ENCODE measurements at places on chromosomes 13 and 19. TPM values are rescaled to one million over a fixed set of nuclear protein-coding genes. Genes with fewer than 3 reads are reported as not detected.

DNA sequence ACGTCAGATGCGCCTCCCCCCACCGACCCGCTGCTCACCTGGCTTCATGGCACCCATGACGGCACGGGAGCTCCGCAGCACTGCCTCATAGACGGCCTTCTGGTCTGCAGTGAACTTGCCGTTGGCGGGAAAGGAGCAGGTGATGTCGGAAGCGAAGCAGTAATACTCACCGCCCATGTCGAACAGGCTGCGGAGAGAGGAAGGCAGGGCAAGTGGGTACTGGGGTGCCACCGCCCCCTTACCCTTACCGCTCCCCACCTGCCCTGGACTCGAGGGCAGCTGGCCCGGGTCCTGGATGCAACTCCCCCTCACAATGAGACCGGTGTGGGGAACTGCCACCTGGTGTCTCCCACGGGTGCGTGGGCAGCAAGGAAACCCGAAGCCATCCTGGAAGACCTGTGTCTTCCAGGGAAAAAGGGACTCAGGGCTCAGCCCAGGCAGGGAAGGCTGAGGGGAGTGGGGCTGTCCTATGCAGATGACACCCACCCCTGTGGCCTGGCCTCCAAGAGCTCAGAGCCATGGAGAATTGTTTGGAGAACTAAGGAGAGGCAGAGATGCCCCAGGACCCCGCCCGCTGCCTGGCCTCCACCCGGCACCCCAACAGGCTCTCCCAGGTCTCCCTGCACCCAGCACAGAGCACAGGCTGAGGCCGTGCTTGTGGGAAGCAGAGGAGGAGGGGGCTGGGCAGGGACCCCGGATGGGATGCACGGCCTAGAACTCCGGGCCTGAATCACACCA lies 28.3 kb downstream of the CEBPG start:
- no peak overlapping the region for H3K27ac ChIP-seq
- H3K4me1 ChIP-seq: peaks cover 21% of the 10 kb centered on the region
- DNase-seq: peak; percentile 57
- H3K36me3 ChIP-seq: no peaks in the 10 kb centered on the region
- no peak overlapping the region for H3K4me3 ChIP-seq

DNA sequence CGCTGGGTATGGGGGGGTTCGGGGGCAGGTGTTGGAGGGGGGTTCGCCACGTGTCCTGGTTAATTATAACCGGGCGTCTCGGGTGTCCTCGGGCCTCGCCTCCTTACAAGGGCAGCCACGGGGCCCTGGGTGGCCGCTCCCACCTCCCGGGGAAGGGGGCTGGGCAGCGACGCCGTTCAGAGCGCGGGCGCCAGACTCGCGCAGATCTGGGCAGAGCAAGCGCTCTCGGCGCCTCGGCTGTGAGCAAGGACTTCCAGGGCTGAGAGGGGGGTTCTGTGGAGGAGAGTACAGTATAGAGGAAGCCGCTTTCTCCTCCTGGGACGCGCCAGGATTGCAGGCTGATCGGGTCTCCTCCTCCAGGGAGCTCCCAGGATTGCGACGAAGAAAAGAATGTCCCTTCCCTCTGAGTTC lies 1.0 kb upstream of the CKM start:
- no peak for DNase-seq
- H3K27me3 ChIP-seq: peaks cover 24% of the 10 kb centered on the region
- H3K4me3 ChIP-seq: no peak overlapping the region

- peak overlapping the region; percentile 35 for H3K4me3 ChIP-seq
- H3K4me1 ChIP-seq: peaks cover 10% of the 10 kb centered on the region
- peak overlapping the region; percentile 63 for H3K27ac ChIP-seq
- DNase-seq: peak; percentile 85
Measured at GRCh38 chr13:49641801-49642291, 13.5 kb downstream of the ARL11 start.

- no peaks in the 10 kb centered on the region for H3K36me3 ChIP-seq
- no peaks in the 10 kb centered on the region for H3K4me1 ChIP-seq
- no peak overlapping the region for H3K27ac ChIP-seq
- DNase-seq: no peak
- no peaks in the 10 kb centered on the region for H3K27me3 ChIP-seq
Measured at GRCh38 chr19:47284324-47284899, 9.7 kb downstream of the INAFM1 start.

DNA sequence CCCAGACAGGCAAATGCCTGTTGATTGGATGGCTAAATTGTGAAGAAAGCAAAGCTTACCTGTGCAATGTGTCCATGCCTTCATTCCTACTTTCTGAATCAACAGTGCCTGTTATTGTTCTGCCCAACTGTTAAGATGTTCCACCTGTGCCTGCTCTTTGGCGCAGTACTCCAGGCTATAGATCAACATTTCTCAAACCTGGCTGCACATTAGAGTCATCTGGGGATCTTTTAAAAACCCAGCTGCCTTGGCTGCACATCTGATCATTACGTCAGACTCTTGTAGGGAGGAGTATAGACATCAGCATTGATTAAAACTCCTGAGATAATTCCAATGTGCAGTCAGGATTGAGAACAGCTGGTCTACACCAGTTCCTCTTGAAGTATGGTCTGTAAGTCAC lies 16.2 kb upstream of the CPB2 start:
- no peak overlapping the region for H3K27ac ChIP-seq
- no peaks in the 10 kb centered on the region for H3K36me3 ChIP-seq
- H3K27me3 ChIP-seq: no peaks in the 10 kb centered on the region
- DNase-seq: no peak
- H3K4me1 ChIP-seq: peaks cover 8% of the 10 kb centered on the region

- H3K36me3 ChIP-seq: no peaks in the 10 kb centered on the region
- H3K4me3 ChIP-seq: no peak overlapping the region
- H3K27ac ChIP-seq: no peak overlapping the region
Measured at GRCh38 chr13:33466262-33466661, 180.7 kb upstream of the STARD13 start.

DNA sequence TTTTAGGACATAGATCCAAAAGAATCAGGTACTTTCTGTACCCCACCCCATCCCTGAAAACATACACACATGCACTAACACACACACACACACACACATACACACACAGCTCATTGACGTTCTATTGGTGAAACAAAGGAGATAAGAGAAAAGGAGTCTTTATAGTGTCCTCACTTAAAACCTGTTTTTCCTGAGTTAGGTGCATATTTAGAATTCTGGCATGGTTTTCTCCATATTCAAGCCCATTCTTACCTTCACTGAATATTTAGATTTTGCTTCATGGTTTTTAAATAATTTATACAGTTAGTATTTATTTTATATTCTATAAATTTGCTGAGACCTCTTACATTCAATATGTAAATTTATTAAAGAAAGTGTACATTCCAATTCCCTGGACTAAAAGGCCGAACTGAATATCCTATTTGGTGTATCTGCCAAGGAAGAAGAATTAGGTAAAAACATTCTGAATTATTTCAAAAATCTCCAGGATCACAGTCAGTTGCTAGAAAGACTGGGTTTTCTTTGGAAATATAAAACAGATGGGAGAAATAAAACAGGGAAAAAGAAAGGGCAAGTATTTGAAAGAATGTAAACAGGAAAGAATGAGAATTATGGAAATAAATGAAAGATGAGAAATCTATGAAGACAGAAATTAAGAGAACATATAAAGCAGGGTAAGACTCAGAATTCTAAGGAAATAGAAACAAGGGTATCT lies 556.2 kb downstream of the KCTD12 start:
- H3K27ac ChIP-seq: no peak overlapping the region
- no peaks in the 10 kb centered on the region for H3K27me3 ChIP-seq
- H3K36me3 ChIP-seq: no peaks in the 10 kb centered on the region
- no peaks in the 10 kb centered on the region for H3K4me1 ChIP-seq
- H3K4me3 ChIP-seq: no peak overlapping the region

DNA sequence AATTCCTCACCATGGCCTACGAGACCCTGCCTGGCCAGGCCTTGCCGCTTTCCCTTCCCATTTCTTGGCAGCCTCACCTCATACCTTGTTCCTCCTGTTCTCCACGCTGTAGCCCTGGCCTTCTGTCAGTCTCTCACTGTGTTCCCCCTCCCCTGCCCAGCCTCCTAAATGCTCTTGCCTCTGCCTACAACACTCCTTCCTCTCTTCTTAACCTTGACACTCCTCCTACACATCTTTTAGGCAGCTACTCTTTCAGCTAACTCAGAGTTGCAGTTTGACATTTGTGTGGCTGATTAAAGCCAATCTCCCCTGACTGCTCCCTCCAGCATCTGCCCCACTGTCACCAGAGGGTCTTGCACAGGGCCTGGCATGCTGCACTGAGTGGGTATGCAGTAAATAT lies 150.8 kb downstream of the FLT1 start:
- no peaks in the 10 kb centered on the region for H3K4me1 ChIP-seq
- no peak for DNase-seq
- H3K27ac ChIP-seq: no peak overlapping the region
- no peaks in the 10 kb centered on the region for H3K27me3 ChIP-seq

- peak; percentile 42 for DNase-seq
- no peak overlapping the region for H3K4me3 ChIP-seq
- H3K27ac ChIP-seq: no peak overlapping the region
- peaks cover 9% of the 10 kb centered on the region for H3K36me3 ChIP-seq
- H3K4me1 ChIP-seq: no peaks in the 10 kb centered on the region
- no peaks in the 10 kb centered on the region for H3K27me3 ChIP-seq
Measured at GRCh38 chr19:5155586-5156210, 184.9 kb downstream of the PTPRS start.

DNA sequence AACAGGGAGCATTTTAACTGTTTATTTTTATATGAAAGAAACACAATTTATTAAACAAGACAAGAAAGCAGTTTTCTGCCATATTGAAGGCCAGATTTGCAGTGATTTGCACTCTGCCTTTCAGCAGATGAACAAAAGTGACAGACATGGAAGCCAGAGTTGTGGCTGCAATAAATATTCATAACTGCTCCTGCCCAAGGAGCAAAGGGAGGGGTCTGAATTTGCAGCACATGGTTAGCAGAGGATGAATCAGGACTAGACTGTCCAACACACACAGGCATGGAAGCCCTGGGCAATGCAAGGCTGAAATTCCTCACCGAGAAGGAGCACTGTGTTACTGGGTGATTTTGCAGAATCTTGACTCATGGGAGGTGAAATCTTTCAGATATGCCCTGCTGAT lies 418.2 kb downstream of the DCT start:
- no peaks in the 10 kb centered on the region for H3K36me3 ChIP-seq
- no peaks in the 10 kb centered on the region for H3K4me1 ChIP-seq
- DNase-seq: no peak
- H3K27ac ChIP-seq: no peak overlapping the region

DNA sequence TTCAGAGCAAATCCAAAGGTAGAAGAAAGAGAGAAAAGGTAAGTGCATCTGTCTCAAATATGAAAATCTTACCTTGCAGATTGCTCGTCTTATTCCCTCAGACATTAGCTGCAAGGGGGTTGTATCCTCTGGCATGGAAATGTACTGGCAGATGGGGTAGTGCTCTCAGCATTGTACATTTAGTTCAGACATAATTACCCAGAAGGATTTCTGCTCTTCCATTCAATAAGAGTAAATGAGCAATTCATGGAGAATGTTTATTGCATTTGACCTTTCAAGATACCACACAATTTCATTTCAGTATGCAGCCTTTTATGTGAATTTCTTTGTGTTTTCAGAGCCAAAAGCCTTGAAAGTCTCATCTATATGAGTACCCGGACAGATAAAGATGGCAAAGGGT lies 63.8 kb downstream of the SCEL start:
- H3K27me3 ChIP-seq: no peaks in the 10 kb centered on the region
- no peak for DNase-seq
- no peak overlapping the region for H3K27ac ChIP-seq
- no peaks in the 10 kb centered on the region for H3K4me1 ChIP-seq
- no peaks in the 10 kb centered on the region for H3K36me3 ChIP-seq

DNA sequence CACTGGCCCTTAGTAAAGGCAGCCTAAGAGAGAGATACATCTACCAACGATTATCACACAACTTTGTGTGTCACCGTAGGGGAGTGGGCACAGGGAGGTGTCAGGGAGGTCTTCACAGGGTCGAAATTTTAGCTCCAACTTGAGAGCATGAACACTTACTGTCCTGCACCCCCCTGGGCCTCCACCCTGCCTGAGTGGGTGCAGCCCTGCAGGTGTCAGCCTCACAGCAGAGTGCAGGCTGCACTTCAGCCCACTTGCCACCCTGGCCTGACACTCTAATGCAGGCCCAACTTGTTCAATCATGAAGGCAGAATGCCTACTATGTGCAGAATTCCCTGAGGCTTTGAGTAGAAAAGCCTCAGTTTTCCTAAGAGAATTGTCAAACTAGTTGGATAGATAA lies 4.0 kb upstream of the SMAD9 start:
- H3K36me3 ChIP-seq: no peaks in the 10 kb centered on the region
- no peak overlapping the region for H3K27ac ChIP-seq
- DNase-seq: no peak
- no peak overlapping the region for H3K4me3 ChIP-seq

- no peaks in the 10 kb centered on the region for H3K36me3 ChIP-seq
- no peak overlapping the region for H3K4me3 ChIP-seq
- H3K4me1 ChIP-seq: no peaks in the 10 kb centered on the region
- H3K27ac ChIP-seq: no peak overlapping the region
- no peak for DNase-seq
- H3K27me3 ChIP-seq: no peaks in the 10 kb centered on the region
Measured at GRCh38 chr19:35083691-35084508, 31.7 kb upstream of the FXYD3 start.

GRCh38 chr13:110500341-110500740 lies 61.2 kb downstream of the RAB20 start:
- no peaks in the 10 kb centered on the region for H3K4me1 ChIP-seq
- H3K4me3 ChIP-seq: no peak overlapping the region
- DNase-seq: no peak

The CTXN1 gene
- total RNA-seq: 1.2 TPM

The ZNF625 gene
- total RNA-seq: 8.5 TPM

The SMIM24 gene
- not detected for total RNA-seq

The C13orf42 gene
- not detected for total RNA-seq

All from upper lobe of right lung (tissue), 1 donor.